Breast epithelium (tissue), 4 donors: ENCODE measurements at places on chromosomes 7 and 10.
A peak's percentile ranks its signal among the peaks of the same experiment; 100 is the strongest.

DNA sequence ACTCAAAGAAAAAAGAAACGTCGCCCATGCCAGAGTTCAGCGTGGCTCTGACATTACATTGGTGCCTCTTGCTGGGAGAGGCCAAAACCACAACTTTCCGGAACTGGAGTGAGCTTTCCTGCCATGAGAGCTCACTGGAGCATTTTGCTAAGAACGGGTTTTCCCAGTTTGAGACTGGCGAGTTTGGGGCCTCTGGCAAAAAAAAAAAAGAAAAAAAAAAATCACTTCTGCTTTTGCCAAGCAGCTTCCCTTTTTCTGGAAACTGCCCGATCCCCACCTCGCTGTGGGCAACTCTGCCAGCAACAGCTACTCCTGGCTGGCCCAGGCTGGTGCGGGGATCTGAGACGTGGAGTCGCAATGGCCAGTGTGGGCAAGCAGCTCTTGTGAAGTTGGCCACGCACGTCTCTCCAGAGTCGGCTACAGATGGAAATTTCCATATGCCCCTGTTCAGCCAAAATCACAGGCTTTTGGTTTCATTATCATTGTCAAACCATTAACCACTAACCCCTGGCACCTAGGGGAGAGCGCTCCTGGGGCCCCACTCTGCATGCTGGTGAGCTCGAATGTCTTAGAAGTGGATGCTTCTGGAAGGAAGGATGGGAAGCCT, 25.7 kb downstream of the PRKAG2 start:
- no peak for DNase-seq

DNA sequence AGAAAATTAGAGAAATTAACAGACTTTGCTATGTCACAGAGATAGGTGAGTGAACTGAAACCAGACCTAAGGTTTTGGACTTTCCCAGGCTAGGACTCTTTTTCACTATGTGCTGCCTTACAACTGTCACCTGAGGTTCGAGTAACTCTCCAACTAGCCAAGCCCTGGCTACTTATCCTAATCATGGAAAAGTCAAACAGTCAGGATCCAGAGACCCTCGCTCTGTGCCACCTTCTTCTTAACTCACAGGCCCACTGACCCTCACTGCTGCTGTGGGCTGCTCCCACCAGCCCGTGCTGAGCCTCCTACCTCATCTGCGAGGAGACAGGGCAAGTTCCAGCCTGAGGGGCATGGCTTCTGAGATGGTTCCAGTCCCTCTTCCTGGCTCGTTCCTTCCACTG, 211.4 kb upstream of the KLF14 start:
- DNase-seq = no peak

DNA sequence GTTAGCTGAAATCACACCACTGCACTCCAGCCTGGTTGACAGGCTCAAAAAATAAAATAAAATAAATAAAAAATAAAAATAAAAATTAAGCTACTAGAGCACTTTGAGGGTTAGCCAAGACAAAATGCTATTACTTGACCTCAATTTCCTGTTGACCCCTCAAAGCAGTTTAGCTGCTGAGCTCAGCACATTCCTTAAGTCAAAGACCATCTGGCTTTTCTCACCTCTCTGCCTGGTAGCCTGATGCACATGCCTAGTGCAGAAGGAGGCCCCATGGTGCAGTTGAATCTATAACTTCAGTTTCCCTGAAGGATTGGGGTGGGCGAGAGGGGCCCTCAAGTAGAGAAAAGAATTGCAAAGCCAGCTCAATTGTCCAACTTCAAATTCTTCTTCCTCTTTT, 211.1 kb upstream of the GALNT17 start:
- DNase-seq = no peak

GRCh38 chr7:21146642-21147423, 281.1 kb upstream of the SP4 start:
- no peak for DNase-seq

DNA sequence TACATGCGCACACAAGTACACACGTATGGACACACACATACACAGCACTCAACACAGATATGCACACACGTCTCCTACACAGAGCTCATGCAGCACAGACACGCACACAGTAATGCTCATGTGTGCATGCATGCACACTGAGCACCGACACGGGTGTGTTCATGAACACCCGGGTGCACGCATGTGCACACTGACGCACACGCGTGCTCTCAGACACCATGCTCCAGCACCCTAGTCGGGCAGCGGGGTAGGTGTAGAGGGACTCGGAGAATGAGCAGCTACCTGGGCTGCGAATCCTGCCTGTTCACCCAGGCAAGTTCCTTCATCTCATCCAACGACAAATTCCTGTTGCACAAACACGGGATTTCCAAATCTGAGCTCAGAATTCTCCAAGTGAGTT, 184.7 kb downstream of the MAD1L1 start:
- no peak for DNase-seq

DNA sequence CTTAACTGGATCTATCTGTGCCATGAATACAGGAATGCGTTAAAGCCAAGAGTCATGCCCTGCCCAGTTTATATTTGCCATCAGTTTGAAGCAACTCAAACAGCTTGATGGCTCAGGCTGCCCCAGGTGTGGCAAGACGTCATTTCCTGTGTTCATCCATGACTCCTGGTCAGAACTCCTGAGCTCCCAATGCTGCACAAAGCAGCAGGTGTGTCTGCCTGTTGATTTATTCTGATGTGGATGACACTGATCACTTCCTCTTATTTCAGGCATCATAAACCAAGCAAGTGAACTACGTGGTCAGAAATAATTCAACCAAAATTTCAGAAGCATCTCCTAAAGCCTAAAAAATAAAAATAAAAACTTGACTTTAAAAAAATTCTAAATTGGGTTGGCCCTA, 68.5 kb downstream of the EZH2 start:
- DNase-seq = no peak

- DNase-seq = no peak
Measured at GRCh38 chr10:75397496-75398199, 3.9 kb downstream of the ZNF503 start.

GRCh38 chr10:33115738-33116719, 158.0 kb upstream of the ITGB1 start:
- DNase-seq = no peak

DNA sequence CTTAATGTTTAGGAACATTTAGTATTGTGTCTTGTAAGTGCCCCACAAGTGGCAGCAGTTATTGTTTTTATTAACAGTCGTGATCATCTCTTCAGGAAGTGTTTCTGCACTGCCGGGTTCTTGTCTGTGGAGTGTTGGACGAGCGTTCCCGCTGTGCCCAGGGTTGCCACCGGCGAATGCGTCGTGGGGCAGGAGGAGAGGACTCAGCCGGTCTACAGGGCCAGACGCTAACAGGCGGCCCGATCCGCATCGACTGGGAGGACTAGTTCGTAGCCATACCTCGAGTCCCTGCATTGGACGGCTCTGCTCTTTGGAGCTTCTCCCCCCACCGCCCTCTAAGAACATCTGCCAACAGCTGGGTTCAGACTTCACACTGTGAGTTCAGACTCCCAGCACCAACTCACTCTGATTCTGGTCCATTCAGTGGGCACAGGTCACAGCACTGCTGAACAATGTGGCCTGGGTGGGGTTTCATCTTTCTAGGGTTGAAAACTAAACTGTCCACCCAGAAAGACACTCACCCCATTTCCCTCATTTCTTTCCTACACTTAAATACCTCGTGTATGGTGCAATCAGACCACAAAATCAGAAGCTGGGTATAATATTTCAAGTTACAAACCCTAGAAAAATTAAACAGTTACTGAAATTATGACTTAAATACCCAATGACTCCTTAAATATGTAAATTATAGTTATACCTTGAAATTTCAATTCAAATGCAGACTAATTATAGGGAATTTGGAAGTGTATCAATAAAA, 22.2 kb downstream of the PLA2G12B start:
- DNase-seq = no peak

DNA sequence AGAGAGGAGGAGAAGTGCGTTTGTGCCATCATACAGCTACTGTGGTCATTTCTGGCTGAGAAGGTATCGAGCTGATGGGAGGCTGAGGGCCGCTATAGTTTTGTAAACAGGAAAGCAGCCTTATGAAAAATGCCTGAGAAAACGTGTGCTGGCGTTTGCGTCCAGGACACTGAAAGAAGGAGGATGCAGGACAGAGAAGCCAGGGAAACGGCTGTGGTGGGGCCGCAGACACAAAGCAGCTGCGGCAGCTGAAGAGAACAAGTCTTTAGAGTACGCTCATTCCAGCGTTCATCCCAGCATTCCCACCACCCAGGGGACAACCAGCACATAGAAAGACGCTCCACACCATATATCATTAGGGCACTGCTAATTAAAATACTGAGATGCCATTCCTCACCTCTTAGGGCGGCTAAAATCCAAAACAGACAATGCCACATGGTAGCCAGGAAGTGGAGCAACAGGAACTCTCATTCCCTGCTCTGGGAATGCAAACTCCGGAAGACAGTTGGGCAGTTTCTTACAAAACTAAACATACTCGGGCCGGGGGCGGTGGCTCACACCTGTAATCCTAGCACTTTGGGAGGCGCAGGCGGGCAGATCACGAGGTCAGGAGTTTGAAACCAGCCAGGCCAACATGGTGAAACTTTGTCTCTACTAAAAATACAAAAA, 18.4 kb downstream of the GNA12 start:
- DNase-seq = no peak

GRCh38 chr7:64608116-64608910, 45.4 kb upstream of the ZNF680 start:
- DNase-seq = no peak

GRCh38 chr10:24858288-24859270, 93.8 kb downstream of the PRTFDC1 start:
- no peak for DNase-seq

DNA sequence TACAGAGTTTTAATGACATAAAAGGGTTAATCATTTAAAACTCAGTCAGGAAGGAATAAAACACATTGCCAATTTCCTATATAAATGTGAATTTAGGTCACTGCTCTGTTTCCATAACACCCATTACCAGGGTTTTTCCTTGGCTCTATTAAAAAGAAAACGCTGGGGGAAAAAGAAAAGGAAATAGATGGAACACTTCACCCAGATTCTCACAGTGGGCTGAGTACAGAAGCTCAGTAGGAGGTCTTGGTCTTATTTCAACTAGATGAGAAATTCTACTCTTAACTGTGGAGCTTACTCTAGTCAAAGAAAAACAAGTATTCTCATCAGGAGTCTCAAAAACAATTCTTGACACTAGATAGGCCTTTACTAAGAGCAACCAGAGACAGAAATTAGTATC, 36.5 kb downstream of the GLUD1 start:
- no peak for DNase-seq

- DNase-seq = no peak
Measured at GRCh38 chr10:120205368-120206018, 251.5 kb upstream of the PLPP4 start.

- DNase-seq = no peak
Measured at GRCh38 chr7:132769280-132769679, 193.0 kb upstream of the PLXNA4 start.

GRCh38 chr10:68576118-68576517, 16.0 kb downstream of the TET1 start:
- no peak for DNase-seq

GRCh38 chr10:116840389-116841075, 8.8 kb upstream of the ENO4 start:
- DNase-seq = no peak

- DNase-seq = no peak
Measured at GRCh38 chr10:128431083-128431482, 304.9 kb upstream of the MKI67 start.

DNA sequence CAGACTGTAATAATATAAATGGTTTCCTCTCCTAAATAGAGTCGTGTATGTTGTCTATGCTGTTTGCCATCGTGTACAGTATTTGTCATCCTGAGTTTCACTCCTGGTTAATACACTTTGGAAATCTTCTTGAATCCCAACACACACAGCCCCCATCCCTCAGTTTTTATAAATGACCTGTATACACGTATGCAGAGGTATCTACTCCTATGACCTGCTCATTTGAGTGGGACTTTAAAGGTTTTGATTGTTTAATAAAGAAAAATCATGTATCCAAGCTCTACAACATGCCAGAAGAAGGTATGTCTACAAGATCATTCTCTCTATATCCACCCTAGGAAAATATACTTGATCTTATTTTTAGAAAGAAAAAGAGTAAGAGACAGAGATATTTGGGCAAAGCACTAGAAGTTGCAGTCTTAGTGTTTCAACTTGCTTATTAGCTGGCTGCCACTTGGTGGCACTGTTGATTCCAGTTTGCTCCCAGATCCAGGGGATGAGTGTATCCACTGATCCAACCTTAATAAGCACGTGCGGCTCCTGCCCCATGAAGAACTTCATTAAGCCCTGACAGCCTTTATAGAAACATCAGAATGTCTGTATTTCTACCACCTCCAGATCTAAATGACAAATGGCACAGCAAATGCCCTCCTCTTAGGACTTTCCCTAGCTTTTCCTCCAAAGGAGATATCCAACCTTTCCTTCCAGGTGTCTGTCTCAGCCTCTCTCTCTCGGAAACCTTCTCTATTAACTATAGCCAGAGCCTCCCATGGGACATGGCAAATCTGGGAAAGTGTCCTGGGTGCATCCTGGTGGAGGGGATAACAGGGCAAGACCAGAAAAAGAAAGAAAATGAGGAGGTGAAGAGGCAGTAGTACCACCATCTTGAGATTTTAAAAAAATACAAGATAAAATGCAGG, 181.6 kb upstream of the NEBL start:
- DNase-seq = peak; percentile 63

- no peak for DNase-seq
Measured at GRCh38 chr10:93994438-93994801, 689 bp downstream of the PLCE1 start.

GRCh38 chr7:110531186-110531585, 559.7 kb upstream of the LRRN3 start:
- no peak for DNase-seq
